ENCODE measurements at places on chromosomes 7 and 10.

GRCh38 chr7:1567049-1567771, 2.6 kb downstream of the PSMG3 start:
- DNase-seq, result no peak

- no peak for DNase-seq
Observed at GRCh38 chr7:30028749-30029635, 780 bp downstream of the PLEKHA8 start.

DNA sequence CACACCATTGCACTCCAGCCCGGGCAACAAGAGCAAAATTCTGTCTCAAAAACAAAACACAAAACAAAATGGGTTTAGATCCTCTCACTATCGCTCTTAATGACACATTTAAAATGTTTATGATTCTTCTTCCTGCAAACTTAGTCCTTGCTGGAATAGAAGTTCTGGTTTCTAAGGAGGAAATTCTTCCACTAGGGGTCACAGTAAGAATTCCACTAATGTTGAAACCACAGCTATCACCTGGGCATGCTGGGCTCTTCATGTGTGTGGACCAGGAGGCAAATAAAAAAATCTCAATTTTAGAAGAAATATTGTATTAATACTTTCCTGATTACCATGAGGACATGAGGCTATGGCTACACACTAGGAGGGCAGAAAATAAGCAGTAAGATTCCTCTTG, 915.8 kb downstream of the TYW1 start:
- no peak for DNase-seq

GRCh38 chr10:92291616-92291865, 574 bp downstream of the MARCHF5 start:
- DNase-seq, result no peak

DNA sequence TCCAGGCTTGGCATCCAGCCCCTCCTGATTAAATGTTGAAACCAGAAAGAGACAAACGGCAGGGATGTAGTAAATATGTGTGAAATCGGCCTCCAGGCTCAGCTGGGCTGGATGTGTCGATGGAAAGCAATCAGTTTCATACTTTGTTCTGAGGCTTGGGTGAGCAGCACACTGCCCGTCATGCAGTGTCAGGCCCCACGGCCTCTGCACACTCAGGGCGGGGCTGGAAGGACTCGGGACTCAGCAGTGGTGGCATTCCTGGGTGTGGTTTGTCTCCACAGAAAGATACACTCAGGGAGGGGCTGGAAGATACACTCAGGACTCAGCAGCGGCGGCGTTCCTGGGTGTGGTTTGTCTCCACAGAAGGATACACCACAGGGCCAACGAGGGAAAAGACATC, 22.0 kb downstream of the ADGRA1 start:
- DNase-seq, result no peak

- no peak for DNase-seq
Observed at GRCh38 chr10:87729940-87730339, 70.3 kb downstream of the PAPSS2 start.

DNA sequence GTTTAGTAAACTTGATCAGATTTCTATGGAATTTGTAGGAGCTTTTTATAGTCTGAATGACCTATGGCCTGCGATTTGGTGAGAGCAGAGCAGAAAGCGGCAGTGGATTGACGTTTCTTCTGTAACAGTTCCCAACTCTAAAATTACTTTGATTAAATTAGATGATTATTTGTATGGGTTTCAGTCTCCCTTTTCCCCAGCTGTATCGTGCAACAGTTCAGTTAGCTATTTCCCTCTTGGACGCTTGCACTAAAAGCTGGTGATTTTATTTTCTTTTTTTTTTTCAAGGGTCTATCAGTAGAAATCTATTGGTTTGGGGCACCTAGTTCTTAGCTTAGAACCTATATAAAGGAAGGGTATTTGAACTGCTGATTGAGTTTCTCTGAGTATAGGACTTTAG, 6.8 kb downstream of the AHCYL2 start:
- DNase-seq, result no peak

GRCh38 chr7:130423501-130424037, 17.2 kb downstream of the CEP41 start:
- no peak for DNase-seq

Data from D341Med (cell line).